ENCODE measurements at places on chromosomes 13 and 19.
A peak's percentile ranks its signal among the peaks of the same experiment; 100 is the strongest.

DNA sequence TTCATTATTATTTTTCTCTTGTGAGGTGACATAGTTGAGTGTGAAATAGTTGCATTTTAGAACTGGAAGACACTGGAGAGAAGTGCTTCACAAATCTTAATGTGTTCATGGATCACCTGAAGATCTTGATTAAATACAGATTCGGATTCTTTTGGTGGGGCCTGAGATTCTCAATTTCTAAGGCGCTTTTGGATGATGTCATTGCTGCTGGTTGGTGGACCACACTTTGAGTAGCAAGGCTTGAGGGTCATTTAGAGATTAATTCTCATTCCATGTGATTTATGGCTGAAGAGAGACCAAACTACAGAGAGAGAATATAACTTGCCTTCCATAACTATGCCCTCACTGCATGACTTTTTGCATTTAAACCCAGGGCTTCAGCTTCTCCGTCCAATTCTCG lies 27.2 kb downstream of the CEACAM8 start:
- DNase-seq: no peak

DNA sequence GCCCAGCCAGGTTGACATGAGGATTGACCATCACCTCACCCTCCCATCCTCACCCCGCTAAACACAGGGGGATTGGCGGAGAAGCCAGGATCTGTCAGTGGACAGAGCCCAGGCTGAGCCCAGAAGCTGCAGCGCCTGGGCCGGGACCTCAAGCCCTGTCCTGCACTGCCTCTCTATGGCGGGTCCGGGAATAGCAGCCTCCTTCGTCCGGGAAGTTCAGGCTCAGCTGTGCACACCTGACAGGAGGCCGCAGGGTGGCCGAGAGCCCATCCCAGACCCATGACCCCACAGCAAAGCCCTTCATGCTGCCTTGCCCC lies 67.8 kb downstream of the SPACA7 start:
- peak; percentile 70 for DNase-seq

GRCh38 chr19:19775891-19776205 lies 42.9 kb upstream of the ZNF14 start:
- DNase-seq: no peak

DNA sequence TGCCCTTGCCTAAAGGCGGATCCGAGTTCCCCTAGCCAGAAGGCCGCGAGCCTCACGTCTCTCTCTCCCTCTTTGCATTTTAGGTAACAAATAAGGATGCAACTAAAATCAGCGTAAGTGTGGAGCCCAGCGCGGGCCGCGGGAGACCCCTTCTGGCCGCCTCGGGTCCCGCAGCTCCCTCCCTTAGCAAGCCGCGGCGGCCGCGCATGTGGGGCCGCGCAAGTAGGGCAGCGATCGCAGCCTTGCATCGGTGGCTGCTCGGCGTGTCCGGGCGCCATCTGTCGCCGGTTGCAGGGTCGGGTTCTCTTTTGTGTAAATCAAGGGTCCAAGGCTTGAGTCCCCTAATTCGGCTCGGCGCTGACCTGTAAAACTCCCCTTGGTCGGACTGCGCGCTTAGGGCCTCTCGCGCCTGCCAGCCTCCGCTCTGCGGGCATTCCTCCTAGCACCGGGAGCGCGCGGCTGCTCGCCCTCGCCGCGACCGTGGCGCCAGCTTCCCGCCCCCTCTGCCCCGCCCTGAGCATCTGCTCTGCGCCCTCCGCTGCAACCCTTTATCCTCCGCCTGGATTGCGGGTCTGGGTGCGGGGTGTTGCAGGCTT lies 2.7 kb downstream of the VSTM2B start:
- peak; percentile 83 for DNase-seq

GRCh38 chr13:42279080-42279479 lies 7.1 kb downstream of the AKAP11 start:
- no peak for DNase-seq

- no peak for DNase-seq
These were observed 4.6 kb downstream of the C19orf53 start for GRCh38 chr19:13778847-13779246.

GRCh38 chr19:35436477-35437405 lies 11.3 kb upstream of the FFAR2 start:
- DNase-seq: no peak

- DNase-seq: peak; percentile 59
These were observed 237.8 kb downstream of the TUBA3C start for GRCh38 chr13:18943721-18944391.

GRCh38 chr19:4555657-4556561 lies 3.6 kb downstream of the SEMA6B start:
- DNase-seq: no peak

GRCh38 chr13:79380997-79381396 lies 25.1 kb downstream of the RBM26 start:
- no peak for DNase-seq

- no peak for DNase-seq
These were observed 1384.1 kb downstream of the UQCRFS1 start for GRCh38 chr19:27828829-27829228.
